ENCODE measurements at places on chromosomes 12 and 14.

DNA sequence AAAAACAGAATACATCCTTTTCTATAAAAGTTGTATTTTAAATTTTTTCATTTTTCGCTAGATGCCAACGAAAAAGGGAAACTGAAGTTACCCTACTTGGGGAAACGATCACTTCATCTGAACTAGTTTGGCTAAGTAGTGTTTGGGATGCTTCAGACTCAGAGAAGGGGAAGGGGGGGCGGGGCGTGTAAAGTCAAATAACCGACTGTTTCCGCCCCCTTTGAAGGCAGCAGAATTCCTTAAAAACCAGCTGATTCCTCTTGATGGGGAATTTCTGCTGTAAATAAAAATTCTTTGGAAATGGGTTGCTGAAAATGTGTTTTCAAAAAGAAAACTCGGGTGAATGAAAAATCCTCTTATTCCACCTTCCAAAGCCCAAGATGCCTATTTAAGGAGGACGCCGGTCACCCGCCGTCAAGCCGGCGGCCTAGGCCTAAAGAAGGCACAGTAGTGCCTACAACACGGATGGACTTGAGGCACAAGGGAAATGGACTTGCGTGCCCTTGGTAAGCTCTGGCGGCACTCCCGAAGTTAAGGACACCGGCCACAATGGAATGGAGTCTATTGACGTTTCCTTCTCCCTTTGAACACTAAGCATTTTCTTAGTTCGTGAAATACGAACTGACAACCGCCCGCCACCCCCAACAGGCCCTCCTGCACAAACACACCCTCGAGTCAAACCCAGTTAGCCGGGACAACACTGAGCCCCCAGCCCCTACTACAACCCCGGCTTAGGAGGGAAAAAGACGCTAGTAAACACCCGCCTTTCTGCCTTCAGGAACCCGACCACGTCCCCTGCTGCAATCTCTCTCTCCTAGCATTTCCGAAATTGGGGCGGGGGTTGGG, 1.9 kb downstream of the ATXN2 start:
- no peak for DNase-seq

DNA sequence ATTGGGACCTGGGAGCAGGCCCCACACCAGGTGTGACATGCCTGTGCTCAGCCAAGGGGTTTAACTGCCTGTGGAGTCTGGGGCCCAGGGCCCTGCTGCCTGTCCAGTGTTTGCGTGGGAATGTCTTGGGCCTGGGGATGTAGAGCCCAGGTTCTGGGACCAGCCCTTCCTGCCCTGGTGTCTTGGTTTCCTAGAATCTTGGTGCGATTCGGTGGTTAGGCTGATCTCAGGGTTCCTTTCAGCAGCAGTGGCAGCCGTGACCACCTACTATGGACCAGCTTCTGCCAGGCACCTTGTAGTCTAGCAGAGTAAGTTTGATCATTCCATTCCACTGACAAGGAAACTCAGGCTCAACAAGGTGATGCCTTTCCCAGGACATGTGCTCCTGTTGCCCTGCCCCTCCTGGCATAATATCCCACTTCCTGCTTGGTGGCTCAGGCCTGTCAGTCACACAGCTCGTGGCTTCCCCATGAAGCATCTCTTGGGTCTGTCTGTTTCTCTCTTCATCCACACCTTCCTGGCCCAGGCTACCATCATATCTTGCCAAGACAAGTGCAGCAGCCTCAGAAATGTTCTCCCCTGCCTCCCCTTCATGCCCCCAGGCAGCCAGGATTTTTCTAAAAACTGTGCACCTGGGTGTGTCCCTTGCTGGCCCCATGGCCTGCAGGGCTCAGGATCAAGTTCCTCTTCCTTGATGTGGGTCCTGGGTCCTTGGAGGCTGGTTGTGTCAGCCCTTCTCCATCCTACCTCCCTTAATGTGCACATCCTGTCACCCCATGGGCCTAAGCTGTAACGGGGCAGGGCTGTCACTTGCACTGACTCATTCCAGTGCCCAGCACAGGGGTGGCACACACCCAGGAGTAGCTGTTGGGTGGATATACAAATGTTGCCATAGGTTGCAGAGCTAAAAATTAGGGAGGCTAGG, 101.6 kb downstream of the SLC25A47 start:
- DNase-seq, result no peak

DNA sequence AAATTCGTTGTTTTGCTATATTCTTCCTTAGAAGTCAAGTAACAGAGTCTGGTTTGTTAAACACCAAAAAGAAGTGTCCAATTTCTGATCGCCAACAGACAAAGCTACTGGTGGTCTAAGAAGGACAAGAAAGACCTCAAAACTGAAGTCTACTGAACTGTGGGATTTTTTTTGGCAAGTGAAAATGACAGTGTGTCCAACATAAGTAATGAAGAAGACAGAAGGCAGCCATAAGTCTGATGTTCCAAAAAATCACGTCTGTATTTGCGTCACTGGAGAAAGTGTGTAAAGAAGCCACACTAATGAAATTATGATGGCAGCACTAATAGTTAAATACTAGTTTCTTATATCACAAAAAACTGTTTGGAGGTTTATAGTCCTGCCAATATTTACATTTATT, 32.6 kb downstream of the WASHC3 start:
- no peak for DNase-seq

GRCh38 chr14:34857689-34858449, 17.3 kb downstream of the BAZ1A start:
- DNase-seq, result no peak

- DNase-seq, result no peak
Measured at GRCh38 chr12:96036765-96037455, 1.5 kb upstream of the LTA4H start.

- peak; percentile 77 for DNase-seq
Measured at GRCh38 chr12:130775953-130776856, 60.1 kb upstream of the RIMBP2 start.
